Stimulated activated CD8-positive, alpha-beta memory T cell treated with anti-CD3 and anti-CD28 coated beads, Interleukin-2, amount 100 ng/mL, for 48 hours (primary cell): ENCODE measurements at places on chromosomes 2 and 18.

DNA sequence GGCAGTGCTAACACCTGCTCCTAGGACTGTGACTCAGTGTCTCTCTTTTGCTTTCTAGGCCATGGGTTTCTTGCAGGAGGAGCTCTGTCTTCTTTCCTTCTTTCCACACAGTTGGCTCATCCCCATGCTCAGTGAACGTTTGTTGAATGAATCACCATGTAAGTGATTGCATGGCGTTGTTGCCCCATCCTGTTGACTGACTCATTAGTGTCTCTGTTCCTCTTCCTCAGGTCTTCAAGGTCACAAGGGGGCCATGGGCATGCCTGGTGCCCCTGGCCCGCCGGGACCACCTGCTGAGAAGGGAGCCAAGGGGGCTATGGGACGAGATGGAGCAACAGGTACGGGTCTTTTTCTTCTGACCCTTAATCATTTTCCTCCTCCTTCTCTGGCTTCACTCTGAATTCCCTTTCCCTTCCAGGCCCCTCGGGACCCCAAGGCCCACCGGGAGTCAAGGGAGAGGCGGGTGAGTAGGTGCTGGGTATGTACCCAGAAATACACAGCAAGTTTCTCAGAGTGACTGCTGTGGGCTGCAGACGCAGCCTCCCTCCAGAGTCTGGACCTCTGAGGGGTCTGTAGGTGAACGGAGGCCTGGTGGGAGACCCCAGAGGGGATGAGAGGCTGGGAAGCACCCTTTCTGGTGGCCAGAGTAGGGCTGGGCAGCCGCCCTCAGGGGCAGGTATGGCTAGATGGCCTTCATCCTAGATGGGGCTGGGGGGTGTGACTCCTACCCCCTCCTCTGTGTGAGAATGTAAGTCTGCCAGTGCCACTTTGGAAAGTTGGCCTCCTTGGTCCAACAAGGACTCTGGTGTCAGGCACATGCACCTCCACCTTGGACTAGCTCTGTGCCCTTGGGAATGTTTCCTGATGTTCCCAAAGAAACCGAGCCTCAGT is 32.4 kb downstream of the MARCO start:
- DNase-seq = no peak

GRCh38 chr2:134758633-134759032 is 39.8 kb upstream of the TMEM163 start:
- DNase-seq = no peak

- no peak for DNase-seq
These were observed 592 bp upstream of the METAP1D start for GRCh38 chr2:171999161-171999560.

DNA sequence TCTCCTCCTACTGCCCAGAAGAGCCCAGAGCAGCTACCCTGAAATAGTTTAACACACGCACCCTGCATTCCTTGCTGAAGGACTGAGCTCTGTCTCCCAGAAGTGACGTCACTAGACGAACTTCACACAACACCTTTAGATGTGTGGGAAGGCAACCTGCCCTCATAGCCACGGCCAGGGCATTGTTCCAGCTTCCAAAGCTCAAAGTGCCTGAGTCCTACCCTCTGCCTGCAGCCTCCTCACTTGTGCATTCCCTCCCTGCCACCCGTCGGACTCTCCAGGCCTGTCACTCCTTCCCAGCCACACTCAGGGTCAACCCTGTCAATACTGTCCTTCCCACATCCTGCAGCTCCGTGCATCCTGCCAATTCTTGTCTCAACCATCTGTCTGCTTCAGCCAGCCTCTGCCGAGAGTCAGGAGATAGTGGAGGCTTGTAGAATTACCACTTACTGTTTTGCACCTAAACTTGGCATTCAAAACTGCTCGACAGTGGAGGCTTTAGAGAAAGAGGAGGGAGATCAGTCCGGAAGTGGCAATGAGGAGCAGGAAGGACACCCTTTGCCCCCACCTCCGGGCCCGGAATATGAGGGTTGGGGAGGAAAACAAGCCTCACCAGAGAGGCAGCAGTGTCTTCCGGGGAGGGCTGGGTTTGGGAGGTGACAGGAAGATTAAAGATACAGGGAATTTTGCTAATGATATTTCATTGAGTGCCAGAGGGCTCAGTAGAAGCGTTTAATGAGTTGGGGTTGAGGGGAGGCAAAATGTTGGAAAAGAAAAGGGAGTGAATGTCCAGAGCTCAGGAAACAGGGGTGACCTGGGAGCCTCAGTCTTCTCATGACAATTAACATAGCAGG is 72.3 kb upstream of the ATG16L1 start:
- no peak for DNase-seq

DNA sequence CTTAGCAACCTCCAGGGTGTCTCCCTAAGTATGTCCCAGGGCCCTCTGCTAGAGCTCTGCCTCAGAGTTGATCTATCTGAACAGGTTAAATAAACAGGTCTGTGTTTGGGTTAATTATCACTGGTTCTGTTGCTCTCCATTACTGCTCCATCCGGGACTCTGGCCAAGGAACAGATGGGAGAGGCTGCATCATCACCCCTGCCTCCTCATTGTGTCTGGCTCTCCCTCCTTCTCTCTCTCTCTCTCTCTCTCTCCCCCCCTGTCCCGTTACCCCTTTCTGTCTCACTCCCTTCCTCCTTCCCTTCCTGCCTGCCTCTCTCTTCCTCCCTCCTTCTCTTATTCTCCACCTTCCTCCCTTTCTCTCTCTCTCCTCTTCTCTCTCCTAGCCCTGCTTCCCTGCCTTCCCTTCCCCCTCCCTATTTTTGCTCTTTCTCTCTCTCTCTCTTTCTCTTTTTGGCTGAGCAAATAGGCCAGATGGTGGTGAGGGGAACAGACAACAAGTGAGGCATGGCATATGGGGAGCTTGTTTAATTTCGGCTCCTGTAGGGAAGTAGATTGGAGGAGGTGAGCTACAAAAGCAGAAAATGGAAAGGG is 62.1 kb downstream of the SETBP1 start:
- no peak for DNase-seq

GRCh38 chr2:40208463-40208862 is 243.4 kb downstream of the SLC8A1 start:
- DNase-seq = no peak

DNA sequence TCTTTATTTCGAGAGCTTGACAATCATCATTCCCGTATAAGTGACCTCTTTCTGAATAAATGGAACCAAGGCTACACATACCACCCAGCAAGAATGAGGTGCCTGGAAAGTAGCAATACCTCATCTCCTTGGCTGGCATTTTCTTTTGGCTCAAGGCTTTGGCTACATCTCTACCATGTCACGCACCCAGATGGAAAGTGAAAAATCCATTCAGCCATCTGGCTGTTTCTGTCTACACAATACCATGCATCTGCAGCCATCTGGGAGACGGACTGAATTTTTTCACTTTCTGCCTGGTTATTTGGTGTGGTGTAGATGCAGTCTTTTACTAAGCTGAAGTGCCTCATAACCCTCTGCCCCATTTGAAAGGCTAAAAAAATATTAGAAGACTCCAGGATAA is 566.9 kb downstream of the BCL11A start:
- no peak for DNase-seq

- no peak for DNase-seq
These were observed 34.1 kb downstream of the LANCL1 start for GRCh38 chr2:210442457-210442856.

DNA sequence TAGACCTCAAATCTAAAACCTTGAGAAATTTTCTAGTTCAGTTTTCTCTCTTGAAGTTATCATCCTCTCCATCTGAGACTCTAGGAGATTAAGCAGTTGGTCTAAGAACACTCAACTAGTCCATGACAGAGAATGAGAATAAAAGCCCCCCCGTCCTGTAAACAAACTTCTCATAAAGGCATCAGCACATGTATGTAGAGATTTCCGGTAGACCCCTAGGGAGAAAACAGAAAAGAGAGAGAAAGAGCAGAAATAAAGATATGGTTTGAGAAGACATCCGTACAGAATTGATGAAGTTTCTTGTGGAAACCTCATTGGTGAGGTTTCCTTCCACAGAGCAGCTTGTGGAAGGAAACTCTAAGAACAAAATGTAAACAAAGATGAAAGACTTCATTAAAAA is 3.2 kb upstream of the GPR155 start:
- no peak for DNase-seq

GRCh38 chr2:180991820-180992219 is 11.4 kb downstream of the UBE2E3 start:
- no peak for DNase-seq

DNA sequence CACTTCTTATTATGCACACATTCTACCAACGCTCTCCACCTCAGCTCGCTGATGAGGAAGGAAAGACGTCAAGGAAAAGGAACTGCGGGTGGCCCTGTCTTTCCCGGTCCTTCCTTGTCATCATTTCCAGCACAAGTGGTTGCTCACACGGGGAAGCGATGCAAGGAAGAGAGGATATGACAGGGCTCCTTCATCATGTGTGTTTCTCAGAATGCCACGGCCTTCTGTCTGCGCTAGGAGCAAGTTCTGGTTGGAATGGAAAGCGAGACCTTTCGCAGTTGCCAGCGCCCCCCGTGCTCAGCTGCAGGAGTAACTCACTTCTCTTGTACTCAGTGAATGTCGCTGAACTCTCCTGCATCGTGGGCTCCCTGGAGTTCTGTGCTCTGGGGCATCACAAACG is 191.8 kb upstream of the GLI2 start:
- no peak for DNase-seq

DNA sequence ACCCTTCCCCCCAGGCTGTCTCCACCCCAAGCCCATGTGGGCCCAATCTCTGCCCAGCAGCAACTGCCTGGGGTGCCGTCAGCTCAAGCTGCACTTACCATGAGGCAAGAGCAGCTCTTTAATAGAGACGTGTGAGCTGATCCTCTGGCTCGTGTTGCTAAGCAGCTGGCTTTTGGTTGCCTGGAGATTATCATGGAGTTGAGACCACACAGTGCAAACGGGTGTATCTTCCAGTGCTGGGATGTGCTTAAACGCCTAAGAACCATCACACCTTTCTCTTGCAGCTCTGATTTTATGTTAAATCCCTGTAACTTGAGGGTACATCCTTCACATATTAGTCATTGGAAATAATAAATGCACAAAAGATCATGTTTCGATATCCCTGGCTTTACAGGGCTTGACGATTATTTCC is 271.1 kb downstream of the PRKCE start:
- DNase-seq = no peak

DNA sequence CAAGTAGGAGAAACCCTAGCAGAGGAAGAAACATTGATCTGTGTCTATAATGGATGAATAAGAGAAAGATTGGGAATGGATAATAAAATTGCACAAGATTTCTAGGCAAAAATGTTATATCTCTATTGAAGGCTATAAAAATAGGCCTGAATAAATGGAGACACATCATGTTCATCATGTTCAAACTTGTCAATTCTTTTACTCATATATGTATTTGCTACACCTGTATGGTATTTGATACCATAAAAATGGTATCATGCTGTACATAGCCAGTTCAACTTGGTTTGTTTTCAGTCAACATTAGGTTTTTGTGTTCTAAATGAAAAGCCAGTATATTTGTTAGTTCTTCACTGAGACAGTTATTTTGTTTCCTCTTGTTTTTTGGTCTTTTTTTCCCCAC is 132.2 kb upstream of the RNF152 start:
- DNase-seq = no peak

DNA sequence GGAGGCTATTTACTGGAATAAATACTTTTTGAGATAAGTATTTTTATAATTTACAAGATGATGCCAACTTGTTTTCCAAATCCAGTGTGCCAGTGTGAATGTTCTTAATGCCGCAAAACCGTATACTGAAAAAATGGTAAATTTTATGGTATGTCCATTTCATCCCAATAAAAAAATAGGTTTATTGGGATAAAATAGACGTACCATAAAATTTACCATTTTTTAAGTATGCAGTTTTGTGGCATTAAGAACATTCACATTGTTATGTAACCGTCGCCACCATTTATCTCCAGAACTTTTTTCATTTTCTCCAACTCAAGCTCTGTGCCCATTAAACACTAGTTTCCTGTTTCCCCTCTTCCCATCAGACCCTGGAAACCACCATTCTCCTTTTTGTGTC is 167.9 kb downstream of the PARD3B start:
- no peak for DNase-seq

DNA sequence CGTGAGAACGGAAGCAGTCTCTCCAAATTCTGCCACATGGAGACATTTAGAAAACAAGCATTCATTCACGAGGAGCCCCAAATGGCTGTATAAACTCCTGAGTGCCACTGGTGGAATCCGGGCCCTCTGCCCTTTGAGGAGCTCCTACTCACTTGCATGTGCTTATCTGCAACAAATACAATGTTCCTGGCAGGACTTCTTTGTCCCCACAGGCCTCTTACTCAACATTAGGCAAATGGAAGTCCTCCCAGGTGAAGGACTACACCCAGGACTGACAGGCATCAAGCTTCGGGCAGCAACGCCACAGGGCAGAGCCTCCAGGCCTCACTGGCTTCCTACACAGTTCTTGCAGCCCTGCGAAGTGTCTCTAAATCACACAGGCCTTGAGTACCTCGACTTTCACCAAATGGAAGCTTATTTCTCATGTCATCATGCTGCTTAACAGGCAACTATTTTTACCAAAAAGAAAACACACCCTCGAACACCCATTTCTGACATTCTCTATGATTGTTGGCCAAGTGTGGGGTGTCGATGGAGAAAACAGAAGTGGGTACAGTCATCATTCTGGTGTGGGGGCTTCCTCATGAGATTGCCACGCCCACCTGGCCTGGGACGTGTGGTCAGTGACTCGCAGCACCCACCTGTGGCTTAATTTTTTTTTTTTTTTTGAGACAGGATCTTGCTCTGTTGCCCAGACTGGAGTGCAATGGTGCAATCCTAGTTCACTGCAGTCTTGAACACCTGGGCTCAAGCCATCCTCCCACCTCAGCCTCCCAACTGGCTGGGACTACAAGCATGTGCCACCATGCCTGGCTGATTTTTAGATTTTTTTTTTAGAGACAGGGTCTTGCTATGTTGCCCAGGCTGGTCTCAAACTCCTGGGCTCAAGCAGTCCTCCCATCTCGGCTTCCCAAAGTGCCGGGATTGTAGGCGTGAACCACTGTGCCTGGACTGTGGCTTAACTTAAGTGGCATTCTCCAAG is 186.8 kb upstream of the GLI2 start:
- no peak for DNase-seq

DNA sequence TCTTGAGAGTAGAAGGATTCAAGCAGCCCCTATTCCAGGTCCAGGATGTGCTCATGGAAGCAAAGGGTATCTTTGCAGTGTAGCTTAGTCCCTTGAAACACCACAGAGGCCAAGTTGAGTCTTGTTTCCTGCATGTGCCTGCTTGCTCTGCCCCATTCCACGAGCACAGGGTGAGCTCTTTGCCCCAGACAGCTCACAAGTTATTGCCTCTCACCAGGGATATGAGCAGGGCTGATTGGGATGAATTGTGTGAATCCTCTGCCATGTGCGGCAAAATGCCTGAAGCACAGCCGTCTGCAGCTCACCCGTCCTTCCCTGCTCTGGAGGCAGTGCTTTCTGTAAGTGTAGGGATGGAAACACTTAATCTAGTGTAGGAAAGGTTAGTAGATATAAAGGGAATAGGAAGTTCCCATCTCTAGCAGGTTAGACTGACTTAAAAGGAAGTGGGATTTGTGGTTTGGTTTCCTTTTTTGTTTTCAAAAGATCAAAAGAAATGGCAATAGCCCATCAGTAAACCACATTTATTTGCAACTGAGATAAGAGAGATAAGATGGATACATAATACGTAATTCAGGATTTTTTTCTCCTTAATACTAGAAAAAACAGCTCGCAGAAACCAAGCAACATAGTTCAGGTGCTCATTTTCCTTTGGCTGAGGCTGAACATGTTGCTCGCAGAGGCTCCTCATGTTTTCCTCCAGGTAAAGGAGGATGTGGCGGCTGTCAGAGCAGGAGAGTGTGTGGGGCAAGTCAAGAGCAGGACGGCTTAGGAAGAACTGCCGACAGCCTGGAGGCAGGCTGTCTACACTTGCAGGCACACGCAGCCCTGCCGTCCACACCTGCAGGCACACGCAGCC is 41.4 kb downstream of the TMEM182 start:
- no peak for DNase-seq
